Fibroblast of skin of abdomen (primary cell): ENCODE measurements at places on chromosomes 12 and 14.

DNA sequence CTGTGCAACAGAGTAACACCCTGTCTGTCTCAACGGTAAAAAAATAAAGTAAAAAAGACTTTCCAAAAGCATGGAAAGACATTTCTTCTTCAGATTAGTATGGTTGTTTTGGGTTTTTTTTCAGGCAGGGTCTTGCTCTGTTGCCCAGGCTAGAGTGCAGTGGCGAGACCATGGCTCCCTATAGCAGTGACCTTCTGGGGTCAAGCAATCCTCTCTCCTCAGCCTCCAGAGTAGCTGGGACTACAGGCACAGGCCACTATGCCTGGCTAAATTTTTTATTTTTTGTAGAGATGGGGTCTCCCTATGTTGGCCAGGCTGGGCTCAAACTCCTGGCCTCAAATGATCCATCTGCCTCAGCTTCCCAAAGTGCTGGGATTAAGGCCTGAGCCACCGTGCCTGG, 72.8 kb downstream of the KDM2B start:
- DNase-seq, result no peak

DNA sequence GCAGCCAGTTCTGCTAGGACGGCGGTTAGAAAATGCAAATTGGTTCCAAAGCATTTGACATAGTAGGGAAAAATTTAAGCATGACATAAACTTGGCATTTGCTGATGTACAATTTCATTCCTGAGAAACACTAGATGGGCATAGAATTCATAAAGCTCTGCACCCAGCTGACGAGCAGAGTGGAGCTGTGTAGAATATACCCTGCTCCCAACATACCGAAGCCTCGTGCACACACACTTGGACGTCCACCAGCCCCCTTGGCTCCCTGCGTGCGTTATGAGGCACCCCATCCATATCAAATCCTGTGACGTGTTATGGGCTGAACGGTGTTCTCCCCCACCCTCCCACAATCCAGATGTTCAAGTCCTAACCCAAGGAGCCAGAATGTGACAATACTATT, 65.4 kb downstream of the CLMN start:
- peak; percentile 54 for DNase-seq

GRCh38 chr12:12654691-12655460, 41.1 kb downstream of the GPR19 start:
- DNase-seq, result no peak

DNA sequence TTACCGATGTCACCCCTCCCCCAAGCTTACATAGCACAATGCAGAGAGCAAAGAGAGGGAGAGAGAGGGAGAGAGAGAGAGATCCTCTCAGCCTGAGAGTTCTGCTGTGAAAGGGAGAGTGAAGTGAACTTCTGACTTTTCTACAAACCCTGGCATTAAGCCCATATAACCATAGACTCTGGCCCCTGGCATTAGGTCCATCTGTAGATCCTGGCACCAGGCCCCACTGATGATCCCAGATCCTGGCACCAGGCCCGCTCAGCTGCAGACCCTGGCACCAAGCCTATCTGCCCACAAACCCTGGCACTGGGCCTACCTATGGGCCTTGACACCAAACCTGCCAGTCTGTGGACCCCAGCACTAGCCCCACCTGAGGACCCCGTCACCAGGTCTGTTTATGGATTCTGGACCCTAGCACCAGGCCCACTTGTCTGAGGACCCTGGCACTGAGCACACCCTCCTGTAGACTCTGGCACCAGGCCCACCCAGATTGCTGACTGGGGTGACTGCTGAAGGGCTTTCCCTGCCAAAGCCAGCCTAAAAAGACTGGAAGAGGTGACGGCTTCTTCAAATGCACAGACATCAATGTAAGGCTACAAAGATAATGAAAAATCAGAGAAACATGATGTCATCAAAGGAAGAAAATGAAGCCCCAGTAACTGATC, 14.5 kb upstream of the KRT83 start:
- DNase-seq, result no peak

- no peak for DNase-seq
Measured at GRCh38 chr12:104680070-104680469, 223.3 kb downstream of the CHST11 start.

- DNase-seq, result no peak
Measured at GRCh38 chr14:75626863-75627262, 33.8 kb downstream of the ERG28 start.

DNA sequence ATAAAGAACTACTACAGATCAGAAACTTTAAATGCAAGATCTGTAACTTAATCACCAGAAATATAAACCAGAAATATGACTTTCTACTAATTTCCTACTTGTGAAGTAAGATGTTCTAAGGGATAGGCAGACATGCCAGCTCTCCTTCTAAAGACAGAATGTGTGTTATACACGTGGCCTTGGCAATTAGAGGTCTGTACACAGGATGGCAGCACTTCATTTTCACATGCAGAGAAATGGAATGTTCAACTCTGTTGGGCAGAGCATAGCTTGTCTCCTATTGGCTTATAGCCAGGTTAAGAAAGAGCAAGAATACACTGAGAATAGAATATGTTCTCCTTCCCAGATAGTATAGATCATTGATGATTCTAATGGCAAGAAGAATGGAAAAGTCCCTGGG, 403.8 kb downstream of the DAD1 start:
- DNase-seq, result peak; percentile 13

- no peak for DNase-seq
Measured at GRCh38 chr14:91363776-91364523, 53.7 kb downstream of the CCDC88C start.

DNA sequence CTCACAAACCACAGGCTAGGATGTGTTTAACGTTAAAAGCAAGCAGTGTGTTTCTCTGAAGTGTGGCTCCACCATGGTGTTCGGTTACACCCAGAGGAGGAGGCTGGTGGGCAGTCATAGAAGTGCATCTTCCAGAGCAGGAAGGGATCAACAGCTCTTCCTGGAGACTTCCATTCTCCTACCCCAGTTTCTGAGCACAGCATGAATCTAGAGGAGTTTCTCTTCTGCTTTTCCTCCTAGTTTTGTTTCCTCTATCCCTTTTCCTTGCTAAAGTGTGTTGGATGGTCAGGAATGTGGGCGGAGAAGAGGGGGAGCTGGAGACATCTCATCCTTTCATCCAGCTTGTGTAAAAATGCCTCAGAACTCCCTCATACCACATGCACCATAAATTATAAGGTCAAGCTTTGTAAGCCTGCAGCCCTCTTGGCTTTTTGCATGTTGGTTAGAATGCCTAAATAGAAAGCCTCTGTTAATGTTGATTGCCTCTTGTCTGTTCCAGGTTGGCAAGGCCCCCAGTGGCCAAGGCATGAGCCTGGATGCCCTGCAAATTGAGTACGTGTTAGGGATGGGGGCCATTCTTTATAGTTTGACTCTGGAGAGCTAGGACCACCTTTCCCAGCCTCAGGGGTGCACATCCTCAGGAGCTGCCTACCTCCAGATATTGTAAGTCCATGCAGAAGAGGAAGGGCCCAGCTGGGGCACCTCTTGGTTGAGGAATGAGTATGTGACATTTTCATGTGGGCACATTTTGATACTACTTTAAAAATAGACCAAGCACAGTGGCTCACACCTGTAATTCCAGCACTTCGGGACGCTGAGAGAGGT, 4.0 kb upstream of the CKAP4 start:
- DNase-seq, result peak; percentile 86

GRCh38 chr14:100645196-100645981, 58.2 kb upstream of the BEGAIN start:
- peak; percentile 68 for DNase-seq

GRCh38 chr12:48197549-48197970, 5.5 kb downstream of the OR10AD1 start:
- peak; percentile 30 for DNase-seq

DNA sequence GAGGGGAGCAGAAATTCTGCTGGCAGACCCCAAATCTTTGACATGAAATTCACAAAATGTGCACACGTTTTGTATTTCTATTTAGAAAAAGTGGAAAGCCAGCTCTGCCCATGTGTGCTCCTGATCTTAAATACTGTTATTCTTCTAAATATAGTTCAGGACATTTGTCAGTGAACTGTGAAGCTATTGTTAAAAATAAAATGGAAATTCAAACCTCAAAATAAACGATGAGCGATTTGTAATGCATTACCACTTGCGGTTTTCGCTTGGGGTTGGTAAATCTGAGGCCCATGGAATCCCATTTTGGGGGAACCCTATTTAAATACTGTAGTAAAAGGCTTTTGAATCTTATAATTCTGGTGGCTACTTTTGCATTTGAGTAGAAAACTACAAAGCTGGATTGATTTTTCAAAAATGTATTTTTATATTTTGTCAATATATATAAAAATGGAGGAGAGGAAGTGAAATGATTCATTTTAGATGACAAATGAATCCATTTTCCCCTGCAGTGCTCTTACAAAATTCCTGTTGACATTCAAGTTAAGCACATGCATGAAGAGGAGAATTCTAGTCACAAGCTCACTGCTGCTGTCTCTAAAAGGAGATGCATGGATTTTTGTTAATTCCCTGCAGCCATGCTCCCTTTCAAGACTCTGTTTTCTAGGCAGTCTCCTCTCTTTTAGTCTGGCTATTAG, 47.1 kb downstream of the FLRT2 start:
- DNase-seq, result peak; percentile 27

GRCh38 chr14:95228240-95228639, 70.9 kb upstream of the DICER1 start:
- DNase-seq, result no peak

GRCh38 chr14:51917193-51917592, 56.8 kb downstream of the GNG2 start:
- DNase-seq, result no peak

GRCh38 chr12:49777341-49777740, 36.0 kb downstream of the TMBIM6 start:
- DNase-seq, result no peak
